A549 treated with CORT108297 at 1 μM for 4 hours (cell line): ENCODE measurements at places on chromosomes 12 and 14. TPM values are rescaled to one million over a fixed set of nuclear protein-coding genes. Genes with fewer than 3 reads are reported as not detected.

CIROP gene
- not detected in 5 replicates for total RNA-seq

OLR1 gene
- 0.67 to 1.8 TPM (median 1.0 TPM) in 5 replicates for total RNA-seq

ACOT6 gene
- total RNA-seq, result not detected in 5 replicates

ABCD2 gene
- not detected in 5 replicates for total RNA-seq

KLRC2 gene
- total RNA-seq, result 1.3 to 2.7 TPM (median 2.1 TPM) in 5 replicates

SDR39U1 gene
- 42.4 to 55.2 TPM (median 51.6 TPM) in 5 replicates for total RNA-seq

KRT79 gene
- total RNA-seq, result 0.05 to 0.14 TPM (median 0.09 TPM) in 4 of 5 replicates, not detected in the other

TAS2R19 gene
- 0.18 TPM in 1 of 5 replicates, not detected in the others for total RNA-seq

PRKAG1 gene
- 39.5 to 47.6 TPM (median 41.3 TPM) in 5 replicates for total RNA-seq

PRH2 gene
- 0.16 to 0.47 TPM in 2 of 5 replicates, not detected in the others for total RNA-seq

SLC25A21 gene
- 0.35 to 1.3 TPM (median 0.75 TPM) in 5 replicates for total RNA-seq

GALNT8 gene
- total RNA-seq, result not detected in 5 replicates

FOXM1 gene
- total RNA-seq, result 86.3 to 96.8 TPM (median 90.3 TPM) in 5 replicates

MDM1 gene
- total RNA-seq, result 6.4 to 8.9 TPM (median 7.5 TPM) in 5 replicates

TAS2R14 gene
- total RNA-seq, result 0.30 to 0.96 TPM (median 0.58 TPM) in 5 replicates

OR6C3 gene
- total RNA-seq, result not detected in 5 replicates

ZBTB42 gene
- total RNA-seq, result 2.3 to 4.0 TPM (median 3.5 TPM) in 5 replicates

HOXC11 gene
- total RNA-seq, result 0.39 to 0.65 TPM (median 0.54 TPM) in 5 replicates

NKX2-1 gene
- total RNA-seq, result 0.03 TPM in 1 of 5 replicates, not detected in the others

OR6J1 gene
- not detected in 5 replicates for total RNA-seq

DLGAP5 gene
- total RNA-seq, result 26.3 to 44.6 TPM (median 32.0 TPM) in 5 replicates

IL22 gene
- not detected in 5 replicates for total RNA-seq

SPRYD4 gene
- 1.8 to 2.1 TPM (median 2.0 TPM) in 5 replicates for total RNA-seq

SHMT2 gene
- total RNA-seq, result 123 to 141 TPM (median 136 TPM) in 5 replicates

TESPA1 gene
- total RNA-seq, result not detected in 5 replicates

TAS2R31 gene
- 0.13 to 0.28 TPM (median 0.17 TPM) in 3 of 5 replicates, not detected in the others for total RNA-seq

MMP14 gene
- 0.51 to 0.69 TPM (median 0.68 TPM) in 5 replicates for total RNA-seq

SYNDIG1L gene
- 0.05 TPM in 1 of 5 replicates, not detected in the others for total RNA-seq

ANO4 gene
- total RNA-seq, result 0.03 to 0.05 TPM in 2 of 5 replicates, not detected in the others

ZNF384 gene
- 53.9 to 63.5 TPM (median 60.1 TPM) in 5 replicates for total RNA-seq

AQP5 gene
- total RNA-seq, result not detected in 5 replicates

PPP4R4 gene
- 0.17 to 0.40 TPM (median 0.29 TPM) in 5 replicates for total RNA-seq

KRT3 gene
- total RNA-seq, result 0.05 to 0.09 TPM (median 0.06 TPM) in 4 of 5 replicates, not detected in the other

CCDC196 gene
- total RNA-seq, result not detected in 5 replicates

AQP6 gene
- not detected in 5 replicates for total RNA-seq

TOMM20L gene
- not detected in 5 replicates for total RNA-seq

KITLG gene
- total RNA-seq, result 10.4 to 15.3 TPM (median 11.9 TPM) in 5 replicates

KERA gene
- total RNA-seq, result not detected in 5 replicates

PTMS gene
- total RNA-seq, result 629 to 1,030 TPM (median 870 TPM) in 5 replicates

RNASE1 gene
- total RNA-seq, result 0.15 to 0.57 TPM (median 0.25 TPM) in 5 replicates

SMCO2 gene
- 0.10 to 0.34 TPM (median 0.25 TPM) in 4 of 5 replicates, not detected in the other for total RNA-seq

SLC16A7 gene
- total RNA-seq, result 0.08 to 0.20 TPM (median 0.15 TPM) in 5 replicates

BRI3BP gene
- total RNA-seq, result 17.9 to 22.4 TPM (median 20.4 TPM) in 5 replicates

FSCB gene
- not detected in 5 replicates for total RNA-seq

SLC39A5 gene
- total RNA-seq, result 0.09 TPM in 2 of 5 replicates, not detected in the others

TAS2R42 gene
- not detected in 5 replicates for total RNA-seq

KRT6B gene
- total RNA-seq, result 0.05 to 0.07 TPM (median 0.06 TPM) in 3 of 5 replicates, not detected in the others

TC2N gene
- 0.54 to 0.70 TPM (median 0.64 TPM) in 5 replicates for total RNA-seq

GPR65 gene
- not detected in 5 replicates for total RNA-seq

GPX2 gene
- 170 to 307 TPM (median 199 TPM) in 5 replicates for total RNA-seq
